PC-3 (cell line): ENCODE measurements at places on chromosomes 12 and 14. TPM values are rescaled to one million over a fixed set of nuclear protein-coding genes. Genes with fewer than 3 reads are reported as not detected.

The RGS6 gene
- not detected in 2 replicates for total RNA-seq

The SLCO1C1 gene
- total RNA-seq = not detected in 2 replicates

- DNase-seq = peak; percentile 75
These were observed 3.0 kb downstream of the ZBTB1 start for GRCh38 chr14:64507376-64508156.

- peak; percentile 74 for DNase-seq
These were observed 2.0 kb downstream of the BHLHE41 start for GRCh38 chr12:26122681-26123481.

- no peak for DNase-seq
These were observed 46.6 kb downstream of the PPP2R5C start for GRCh38 chr14:101808020-101808641.

GRCh38 chr12:9334041-9334692, 126.0 kb upstream of the PZP start:
- no peak for DNase-seq

GRCh38 chr14:23399591-23399990, 8.5 kb downstream of the MYH6 start:
- no peak for DNase-seq
